ENCODE measurements at places on chromosomes 4 and X.

DNA sequence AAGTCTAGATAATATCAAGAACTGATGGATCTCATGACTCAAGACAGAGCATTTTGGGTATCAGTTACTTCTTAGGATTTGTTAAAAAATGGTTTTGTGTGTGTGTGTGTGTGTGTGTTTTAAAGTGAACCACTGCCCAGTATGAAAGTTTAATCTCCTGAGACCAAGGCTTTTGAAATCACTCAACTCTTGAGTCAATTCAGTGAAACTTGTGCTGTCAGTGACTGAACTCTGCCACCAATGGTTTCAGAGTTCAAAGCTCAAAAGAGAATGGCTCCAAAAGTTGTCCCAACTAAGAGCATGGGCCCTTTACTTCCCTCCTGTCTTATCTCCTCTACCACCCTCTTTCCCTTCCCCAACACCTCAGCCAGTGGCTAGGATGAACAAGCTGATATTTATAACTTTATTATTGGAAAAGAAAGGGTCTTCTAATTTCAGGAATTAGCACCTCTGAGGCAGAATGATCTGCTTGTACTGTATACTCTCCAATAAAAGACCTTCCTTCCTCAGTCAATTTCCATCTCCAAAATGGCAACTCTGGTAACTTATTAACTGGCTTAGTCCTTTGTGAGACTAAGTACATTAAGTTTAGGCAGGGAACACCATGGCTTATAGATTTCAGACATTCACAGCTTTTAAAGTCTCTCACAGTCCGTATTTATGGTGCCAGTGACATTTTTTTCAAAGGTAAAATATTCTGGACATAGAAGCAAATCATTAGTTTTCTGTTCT is 152.2 kb downstream of the REPS2 start:
- no peak for DNase-seq

DNA sequence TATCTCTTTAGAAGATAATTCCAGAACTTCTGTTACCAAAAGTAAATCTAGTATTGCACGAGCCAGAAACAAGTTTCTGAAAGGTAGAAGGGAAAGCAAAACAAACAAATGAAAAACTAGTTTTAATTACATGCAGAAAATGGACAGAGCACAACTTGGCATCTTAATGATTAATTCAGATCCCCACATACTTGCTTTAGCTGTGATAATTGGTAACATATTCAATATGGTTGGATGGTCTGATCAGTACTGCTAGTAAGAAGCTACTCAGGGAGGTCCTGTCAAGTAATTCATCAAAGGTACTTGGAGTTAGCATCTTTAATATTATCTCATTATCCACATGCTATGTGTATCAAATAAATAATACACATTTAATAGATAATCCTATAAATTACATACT is 204.3 kb downstream of the TRAM1L1 start:
- DNase-seq, result no peak

DNA sequence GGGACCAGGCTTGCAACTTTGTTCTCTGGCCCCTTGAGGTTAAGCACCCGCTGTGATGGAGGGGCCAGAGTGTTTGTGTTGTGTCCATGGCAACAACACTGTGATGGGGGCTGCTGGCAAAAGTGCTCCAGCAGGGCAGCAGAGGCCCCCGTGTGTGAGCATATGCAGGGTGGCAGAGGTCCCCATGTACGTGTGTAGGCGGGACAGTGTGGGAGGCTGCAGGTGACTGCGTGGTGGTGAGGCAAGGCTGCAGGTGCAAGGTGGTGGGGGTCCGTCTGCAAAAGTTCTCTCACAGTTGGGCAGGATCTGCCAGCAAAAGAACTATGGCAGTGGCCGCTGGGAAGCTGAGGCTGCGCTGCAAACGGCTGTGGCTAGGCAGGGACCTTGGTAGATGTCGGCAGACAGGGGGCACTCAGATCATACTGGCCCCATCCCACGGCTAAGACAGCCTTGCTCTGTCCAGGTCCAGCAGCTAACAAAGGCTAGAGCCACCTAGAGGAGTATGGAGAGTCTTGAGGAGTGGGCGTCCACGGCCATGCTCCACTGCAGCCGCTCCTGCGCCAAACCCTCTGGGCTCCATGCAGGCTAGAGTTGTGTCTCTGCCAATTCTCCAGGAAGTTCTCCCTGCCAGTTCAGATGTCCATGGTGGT is 46.8 kb upstream of the PASD1 start:
- no peak for DNase-seq

GRCh38 chrX:136259543-136259942 is 8.3 kb upstream of the MAP7D3 start:
- DNase-seq, result no peak

- no peak for DNase-seq
Observed at GRCh38 chr4:100312615-100313350, 122.5 kb upstream of the DDIT4L start.

DNA sequence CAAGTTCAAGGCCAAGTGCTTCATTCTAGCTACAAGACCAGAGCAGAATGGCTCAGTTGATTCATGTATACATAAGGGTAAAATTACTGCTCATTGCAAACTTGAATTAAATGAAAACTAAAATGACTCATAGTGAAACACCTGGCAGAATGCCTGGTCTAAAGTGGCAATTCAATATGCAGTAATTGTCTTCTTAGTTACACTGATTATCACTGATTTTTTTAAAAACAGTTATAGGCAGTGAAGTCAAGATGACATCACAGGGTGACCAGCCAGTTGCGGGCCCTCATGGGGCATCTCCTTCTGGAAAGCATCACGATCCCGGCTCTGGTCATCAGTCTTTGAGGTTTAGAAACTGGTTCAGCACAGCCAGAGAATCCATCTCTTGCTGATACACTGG is 154.2 kb downstream of the RAB28 start:
- DNase-seq, result peak; percentile 29

DNA sequence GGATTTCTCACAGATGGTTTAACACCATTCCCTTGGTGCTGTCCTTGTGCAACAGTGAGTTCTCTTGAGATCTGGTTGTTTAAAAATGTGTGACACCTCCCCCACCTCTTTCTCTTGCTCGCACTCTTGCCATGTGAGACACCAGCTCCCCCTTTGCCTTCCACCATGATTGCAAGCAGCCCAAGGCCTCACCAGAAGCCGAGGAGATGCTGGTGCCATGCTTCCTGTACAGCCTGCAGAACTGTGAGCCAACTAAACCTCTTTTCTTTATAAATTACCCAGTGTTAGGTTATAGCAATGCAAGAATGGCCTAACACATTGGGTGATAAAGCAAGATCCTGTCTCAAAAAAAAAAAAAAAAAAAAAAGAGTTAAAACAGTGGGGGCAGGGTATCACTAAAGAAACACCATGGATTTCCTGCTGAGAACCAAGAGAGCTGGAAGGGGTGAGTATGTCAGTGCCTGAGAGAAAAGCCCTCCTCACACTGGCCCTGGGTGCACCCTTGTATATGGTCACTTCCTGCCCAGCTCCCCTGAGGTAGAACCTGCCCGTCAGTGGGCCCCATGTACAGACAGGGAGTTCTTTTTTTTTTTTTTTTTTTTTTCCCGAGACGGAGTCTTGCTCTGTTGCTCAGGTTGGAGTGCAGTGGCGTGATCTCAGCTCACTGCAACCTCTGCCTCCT is 46.4 kb downstream of the APOO start:
- DNase-seq, result no peak

DNA sequence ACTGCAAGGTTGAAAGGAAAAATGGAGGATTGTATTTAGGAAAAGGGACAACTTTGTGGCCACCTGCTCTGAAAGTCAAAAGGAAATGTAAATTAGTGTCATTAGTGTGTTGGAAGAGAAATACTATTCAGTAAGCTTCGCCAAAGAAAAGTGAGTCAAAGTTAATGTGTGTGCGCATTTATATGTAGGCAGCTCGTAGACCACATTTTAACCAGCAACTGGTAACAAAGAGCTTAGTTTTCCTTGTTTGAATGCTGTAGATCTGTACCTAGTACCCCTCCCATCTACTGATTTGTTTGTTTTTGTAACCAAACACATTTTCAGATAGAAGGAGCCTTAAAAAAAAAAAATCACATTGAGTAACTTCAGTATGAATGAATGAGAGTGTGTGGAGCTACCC is 69.3 kb downstream of the GPAT3 start:
- no peak for DNase-seq

DNA sequence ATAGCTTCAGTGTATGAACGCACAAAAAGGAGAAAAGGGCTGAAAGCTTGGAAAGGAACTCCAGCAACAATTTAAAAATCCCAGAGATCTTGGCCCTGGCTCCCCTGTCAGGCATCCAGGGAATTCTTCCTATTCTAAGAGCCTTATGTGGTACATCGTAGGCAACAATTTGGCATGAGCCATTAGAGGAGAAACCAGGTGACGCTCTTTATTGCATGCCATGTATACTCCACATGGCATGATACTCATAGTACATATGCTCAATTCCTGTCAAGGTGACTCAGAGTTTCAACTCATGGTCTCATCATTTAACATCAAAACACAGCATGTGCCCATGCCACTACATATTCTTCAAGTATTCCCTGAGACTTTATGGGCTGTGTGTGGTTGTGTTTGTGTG is 191.3 kb downstream of the OR13H1 start:
- DNase-seq, result no peak

DNA sequence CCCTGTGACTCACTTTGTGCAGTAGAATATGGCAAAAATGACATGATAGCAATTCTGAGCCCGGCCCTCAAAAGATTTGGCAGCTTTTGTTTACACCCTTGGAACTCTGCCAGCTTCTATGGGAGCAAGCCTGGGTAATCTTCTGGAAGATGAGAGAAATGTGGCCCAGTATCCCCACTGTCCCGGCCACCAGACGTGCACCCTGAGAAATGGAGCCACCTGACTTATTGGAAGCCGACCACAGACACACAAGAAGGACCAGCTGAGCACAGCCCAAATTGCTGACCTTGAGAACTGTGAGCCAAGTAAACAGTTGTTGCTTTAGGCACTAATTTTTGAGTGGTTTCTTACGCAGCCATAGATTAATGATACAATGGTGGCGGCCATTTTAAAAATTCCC is 197.0 kb downstream of the STIM2 start:
- DNase-seq, result peak; percentile 19

- DNase-seq, result peak; percentile 69
Observed at GRCh38 chrX:87961471-87961870, 443.9 kb downstream of the KLHL4 start.
